Tongue (tissue), 3 donors: ENCODE measurements at places on chromosomes 3 and 15.

DNA sequence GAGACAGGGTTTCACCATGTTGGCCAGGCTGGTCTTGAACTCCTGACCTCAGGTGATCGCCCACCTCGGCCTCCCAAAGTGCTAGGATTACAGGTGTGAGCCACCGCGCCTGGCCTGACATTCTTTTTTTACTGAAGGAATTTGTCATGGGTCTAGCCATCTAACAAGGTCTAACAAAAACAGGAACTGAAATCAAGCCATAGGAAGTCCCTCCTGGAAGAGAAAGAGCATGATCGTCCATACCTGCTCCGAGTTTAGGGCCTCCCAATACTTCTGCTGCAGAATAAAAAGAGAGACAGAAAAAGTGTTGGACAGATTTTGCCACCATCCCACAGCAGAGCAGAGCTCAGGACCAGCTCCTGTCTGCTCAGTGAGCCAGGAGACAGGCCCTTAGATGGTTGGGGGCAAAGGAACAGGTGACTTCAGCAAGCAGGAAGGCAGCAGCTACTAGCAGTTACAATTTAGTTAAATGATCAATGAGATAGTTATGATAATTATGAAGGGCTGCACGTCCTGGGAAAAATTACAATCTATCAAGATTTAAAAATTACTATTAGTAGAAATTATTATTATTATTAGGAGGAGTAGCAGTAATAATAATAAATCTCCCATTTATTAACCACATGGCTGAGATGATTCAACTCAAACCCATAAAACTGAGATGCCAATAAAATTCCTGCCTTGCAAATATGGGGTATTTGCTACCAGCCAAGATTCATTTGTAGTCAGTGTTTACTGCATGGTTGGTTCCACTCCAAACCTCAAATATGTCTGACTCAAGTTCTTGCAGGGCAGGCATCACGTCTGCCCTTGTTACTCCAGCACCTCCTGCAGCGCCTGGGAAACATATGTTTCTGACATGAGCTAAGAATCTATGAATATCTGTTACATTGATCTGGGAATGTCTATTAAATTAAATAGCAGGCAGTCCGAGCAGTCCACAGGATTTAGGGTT lies 40.1 kb downstream of the TMEM44 start:
- no peak for DNase-seq

DNA sequence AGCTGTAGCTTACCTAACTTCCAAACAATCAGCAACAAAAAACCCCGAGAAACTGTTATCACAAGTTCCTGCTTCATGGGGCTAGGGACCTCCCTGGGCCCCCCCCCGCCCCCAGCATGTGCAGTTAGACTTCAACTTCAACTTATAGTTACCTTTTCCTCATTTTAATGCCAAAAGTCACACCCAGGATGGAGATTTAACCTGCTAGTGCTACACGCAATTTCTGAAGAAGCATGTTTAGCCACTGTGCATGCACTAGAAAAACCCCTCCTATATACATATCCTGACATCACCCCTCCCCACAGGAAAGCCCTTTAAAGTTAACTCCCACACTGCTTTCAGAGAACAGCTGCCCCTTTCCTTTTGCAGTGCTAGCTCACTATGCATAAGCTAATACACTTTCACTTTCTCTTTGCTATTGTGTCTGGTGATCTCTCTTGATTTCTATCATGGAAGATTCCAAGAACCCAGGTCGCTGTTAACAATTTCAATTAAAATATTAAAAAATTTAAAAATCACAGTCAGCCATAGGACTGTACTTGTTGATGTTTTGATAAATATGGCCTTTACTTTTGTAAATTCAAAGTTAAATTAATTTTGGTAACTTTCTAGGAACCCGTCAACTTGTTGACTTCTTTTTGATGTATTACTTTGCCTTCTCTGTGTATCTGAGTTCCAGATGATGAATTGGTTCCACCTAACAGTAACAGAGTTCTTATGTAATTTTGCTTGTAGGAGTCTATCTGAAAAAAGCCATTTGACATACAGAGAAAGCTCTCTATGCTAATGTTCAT lies 75.2 kb upstream of the ACAD9 start:
- peak; percentile 78 for DNase-seq

DNA sequence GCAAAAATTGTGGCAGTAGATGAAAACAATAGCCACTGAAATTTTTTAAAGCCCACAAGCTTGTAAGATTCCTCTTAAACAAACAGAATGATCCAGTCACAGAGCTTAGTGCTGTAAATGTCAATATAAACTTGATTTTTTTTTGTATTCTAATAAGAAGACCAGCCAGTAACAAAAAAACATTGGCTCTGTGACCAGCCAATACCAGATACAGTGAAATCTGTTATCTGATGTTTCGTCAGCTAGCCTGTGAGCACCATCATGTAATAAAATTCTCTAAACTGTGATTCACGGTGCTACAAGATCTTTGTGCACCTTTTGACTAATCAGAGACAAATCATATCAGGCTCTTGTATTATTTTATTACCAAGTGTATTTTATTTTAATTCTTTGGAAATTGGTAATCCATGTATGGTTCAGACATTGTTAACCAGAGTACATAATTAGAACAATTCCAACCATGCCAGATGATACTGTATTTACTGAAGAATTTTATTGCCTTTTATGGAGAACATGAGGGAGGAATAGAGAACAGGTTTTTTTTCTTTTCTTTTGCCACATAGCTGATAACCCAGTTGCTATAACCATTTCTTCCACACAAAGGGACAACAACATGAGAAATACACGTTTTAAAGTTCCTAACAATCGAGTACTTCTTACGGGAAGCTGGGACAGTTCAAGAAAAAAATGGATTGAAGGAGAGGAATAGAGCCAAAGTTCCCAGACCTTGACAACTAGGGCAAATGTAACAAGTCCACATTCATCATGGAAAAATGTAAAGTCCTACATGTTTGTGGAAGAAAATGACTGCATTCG lies 71.9 kb downstream of the FILIP1L start:
- no peak for DNase-seq

DNA sequence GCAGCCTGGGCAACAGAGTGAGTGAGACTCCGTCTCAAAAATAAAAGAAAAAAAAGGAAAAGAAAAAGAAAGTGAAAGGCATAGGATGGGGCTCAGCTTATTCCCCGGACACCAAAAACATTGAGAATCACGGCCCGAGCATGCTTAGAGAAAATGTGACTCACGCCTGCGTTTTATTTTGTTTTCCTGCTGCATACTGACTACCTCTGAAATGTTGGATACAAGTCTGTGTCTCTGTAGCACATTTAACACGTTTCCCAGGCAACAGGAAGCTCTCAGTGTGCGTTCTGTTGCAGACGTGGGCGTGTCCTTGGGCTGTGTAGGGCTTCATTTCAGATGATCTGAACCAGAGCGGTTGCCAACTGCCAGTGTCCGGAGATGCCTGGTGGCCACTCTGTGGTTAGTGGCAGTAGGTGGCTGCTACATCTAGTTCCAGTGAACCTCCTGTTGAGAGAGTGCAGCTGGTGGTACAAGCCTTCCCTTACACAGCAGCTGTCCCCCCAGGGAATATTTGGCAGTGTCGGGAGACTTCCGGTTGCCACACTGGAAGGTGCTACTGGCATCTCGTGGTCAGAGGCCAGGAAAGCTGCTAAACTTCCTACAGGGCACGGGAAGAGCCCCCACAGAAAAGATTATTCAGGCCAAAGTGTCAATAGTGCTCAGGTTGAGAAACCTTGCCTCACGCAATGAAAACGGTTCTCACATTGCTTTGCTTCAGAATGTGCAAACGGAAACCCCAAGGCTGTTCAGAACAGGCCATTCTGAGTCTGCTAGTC lies 3.0 kb downstream of the SLC51A start:
- DNase-seq = peak; percentile 86

- DNase-seq = no peak
These were observed 8.8 kb downstream of the SYNM start for GRCh38 chr15:99113547-99114271.

GRCh38 chr3:195825191-195825588 lies 13.5 kb upstream of the MUC4 start:
- DNase-seq = no peak

DNA sequence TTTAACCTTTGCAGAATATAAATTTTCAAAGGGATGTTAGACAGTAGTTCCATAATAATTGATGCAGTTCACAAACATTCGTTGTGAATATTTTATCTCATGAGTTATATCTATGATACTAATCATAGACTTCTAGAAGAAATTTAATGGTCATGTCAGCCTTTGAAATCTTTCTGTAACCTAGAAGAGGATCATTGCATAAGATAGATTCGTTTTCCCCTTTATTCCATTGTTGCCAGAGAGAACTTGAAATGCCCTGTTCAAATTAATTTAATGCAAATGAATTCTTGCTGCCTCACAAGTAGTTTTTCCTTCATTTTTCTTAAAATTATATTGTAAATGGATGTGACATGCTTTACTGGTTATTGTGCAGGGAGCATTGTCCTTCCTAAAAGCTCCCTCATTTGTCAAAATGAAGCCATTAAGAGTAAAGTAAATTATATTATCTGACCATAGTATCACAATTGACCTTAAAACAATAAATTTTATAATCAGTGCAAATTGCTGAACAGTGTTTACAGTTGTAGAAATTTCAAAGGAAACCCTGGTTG lies 128.5 kb upstream of the ZNF717 start:
- no peak for DNase-seq

GRCh38 chr3:87109465-87109864 lies 117.6 kb upstream of the CHMP2B start:
- DNase-seq = no peak

- DNase-seq = no peak
These were observed 196.1 kb downstream of the RYR3 start for GRCh38 chr15:33506781-33507296.

GRCh38 chr3:32288819-32289218 lies 50.3 kb downstream of the CMTM8 start:
- DNase-seq = no peak

- DNase-seq = no peak
These were observed 264.2 kb upstream of the ROPN1 start for GRCh38 chr3:124256156-124256555.

DNA sequence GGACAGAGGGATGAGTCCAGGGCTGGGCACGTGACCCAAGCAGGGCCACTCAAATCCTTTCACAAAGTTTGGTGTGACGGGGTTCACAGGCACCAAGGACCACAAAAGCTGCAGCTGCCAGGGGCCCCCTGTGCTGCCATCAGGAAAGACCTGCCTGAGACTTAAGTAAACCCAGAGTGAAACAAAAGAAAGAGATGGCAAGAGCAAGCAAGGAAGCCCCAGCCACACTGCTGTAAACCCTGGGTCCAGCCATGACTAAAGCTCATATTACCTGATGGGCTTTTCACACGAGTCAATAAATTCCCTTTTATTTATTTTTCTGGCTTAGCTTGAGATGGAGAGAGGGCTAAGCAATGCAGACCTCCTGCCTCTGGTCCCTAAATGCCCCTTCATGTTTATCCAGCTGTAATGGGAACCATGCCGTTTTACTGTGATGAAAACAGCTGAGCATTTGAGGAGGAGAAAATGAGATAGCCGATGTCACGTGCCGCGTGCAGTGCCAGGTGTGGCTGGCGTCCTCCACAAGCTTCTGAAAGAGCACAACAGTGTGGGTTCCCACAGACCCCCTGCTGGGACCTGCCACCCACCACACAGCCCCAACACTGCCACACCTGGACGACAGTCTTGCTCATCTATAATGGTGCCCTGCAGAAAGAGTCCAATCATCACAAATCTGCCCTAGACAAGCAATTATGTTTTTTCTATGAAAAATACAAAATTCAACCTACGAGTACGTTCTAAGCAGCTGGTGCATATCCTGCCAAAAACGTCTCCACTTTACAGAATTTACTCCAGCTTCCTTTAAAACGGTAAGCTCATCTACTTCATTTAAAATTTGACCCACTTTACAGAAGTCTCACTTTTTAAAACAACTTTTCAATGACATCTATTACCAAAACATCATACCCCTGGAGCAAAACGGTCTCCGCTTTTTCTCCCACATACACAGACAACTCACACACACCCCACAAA lies 34.2 kb downstream of the ADAMTS17 start:
- peak; percentile 72 for DNase-seq

- DNase-seq = no peak
These were observed 87.5 kb upstream of the SNRPA1 start for GRCh38 chr15:101382544-101382943.

DNA sequence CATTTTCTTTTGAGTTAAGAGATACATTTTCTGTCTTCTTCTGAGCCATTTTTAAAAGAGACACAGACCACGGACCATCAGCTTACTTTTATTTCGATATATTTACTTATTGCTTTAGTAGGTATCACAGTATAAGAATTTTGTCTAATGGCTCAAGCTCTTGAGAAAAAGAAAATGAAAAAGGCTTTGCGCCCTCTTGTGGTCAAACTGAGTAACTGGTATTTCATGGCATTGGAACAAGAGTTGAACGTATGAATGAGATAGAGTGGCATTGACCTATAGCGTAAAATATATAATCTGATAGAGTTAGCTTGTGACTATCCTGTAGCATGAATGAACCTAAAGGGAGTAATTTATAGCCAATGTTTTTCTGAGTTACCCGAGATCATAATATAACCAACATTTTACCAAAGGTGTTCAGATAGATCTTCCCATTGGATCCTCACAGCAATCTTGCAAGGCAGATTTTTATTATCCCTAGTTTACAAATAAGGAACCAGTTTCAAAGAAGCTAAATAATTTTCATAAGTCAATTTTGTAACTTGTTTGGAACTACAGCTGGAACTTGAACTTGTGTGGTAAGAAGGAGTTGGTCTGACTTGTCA lies 154.6 kb downstream of the POLR2M start:
- DNase-seq = peak; percentile 84

DNA sequence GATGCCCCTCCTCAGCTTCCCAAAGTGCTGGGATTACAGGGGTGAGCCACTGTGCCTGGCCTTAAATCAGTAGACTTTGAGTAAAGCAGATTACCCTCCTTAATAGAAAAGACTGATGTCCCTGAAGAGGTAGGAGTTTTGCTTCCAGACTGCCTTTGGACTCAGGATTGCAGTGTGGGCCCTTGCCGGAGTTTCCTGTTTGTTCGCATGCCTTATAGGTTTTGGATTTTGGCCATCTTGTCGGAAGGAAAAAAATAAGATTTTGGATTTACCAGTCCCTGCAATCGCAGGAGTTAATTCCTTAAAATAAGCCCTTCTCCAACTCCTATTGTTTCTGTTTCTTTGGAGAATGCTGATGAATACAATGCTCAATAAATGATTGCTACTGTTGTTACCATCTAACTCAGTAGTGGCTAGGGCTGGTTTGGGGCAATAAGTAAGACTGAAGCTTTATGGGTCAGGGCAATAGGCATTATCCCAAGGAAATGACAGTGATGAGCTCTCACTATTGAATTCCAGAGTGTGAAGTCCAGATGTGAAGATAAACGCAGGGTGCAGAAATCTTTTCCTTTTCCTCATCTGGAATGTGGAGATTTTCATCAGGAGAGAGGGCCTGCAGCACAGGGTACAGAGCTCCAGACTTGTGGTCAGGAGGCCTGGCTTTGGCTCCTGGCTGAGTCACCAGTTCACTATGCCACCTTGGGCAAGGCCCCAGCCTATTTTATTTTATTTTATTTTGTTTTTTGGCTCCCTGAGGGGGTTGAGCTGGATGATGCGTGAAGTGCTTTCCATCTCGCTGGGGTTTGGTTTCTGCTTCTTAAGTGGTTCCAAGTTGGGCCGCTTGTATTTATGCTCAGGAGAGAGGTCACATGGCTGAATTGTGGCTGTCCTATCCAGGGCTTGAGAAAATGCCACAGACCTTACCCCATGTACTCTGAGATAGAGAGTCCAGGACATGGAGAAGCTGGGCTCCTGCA lies 25.3 kb downstream of the FOXL2 start:
- no peak for DNase-seq

GRCh38 chr3:43882976-43883680 lies 192.4 kb downstream of the ABHD5 start:
- no peak for DNase-seq
